HT1080 (cell line): ENCODE measurements at places on chromosomes 11 and 22.
A peak's percentile ranks its signal among the peaks of the same experiment; 100 is the strongest.

- no peak for DNase-seq
Measured at GRCh38 chr11:44618561-44619425, 53.3 kb downstream of the CD82 start.

DNA sequence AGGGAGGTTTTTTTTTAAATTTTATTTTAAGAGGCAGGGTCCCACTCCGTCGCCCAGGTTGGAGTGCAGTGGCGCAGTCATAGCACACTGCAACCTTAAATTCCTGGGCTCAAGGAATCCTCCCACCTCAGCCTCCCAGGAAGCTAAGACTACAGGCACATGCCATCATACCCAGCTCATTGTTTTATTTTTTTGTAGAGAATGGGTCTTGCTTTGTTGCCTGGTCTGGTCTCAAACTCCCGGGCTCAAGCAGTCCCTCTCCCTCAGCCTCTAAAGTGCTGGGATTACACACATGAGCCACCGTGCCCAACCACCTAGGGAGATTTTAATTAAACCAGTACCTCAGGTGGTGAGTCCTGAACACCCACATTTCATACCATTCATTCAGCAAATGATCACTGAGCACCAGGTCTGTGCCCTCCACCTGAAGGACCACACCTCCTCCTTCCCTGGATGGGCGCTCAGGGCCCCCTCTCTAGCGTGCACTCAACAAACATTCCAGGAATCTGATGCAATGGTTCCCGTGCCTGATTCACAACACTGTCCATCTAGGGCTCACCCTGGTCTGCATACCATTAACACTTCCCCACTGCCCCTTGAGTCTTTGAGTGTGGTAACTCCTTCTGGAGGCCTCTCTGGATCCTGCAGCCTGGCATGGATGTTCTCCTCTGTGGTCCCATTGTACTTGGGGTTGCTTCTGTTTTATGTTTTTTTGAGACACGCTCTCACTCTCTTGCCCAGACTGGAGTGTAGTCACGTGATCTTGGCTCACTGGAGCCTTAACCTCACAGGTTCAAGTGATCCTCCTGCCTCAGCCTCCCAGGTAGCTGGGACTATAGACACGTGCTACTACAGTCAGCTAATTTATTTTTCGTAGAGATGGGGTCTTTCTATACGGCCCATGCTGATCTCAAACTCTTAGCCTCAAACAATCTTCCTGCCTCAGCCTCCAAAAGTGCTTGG lies 9.6 kb upstream of the MYH9 start:
- no peak for DNase-seq

- no peak for DNase-seq
Measured at GRCh38 chr11:106001304-106002012, 20.6 kb downstream of the MSANTD4 start.

GRCh38 chr11:16279524-16279923 lies 76.8 kb downstream of the SOX6 start:
- no peak for DNase-seq

GRCh38 chr11:117143390-117143789 lies 697 bp upstream of the PAFAH1B2 start:
- peak; percentile 26 for DNase-seq
